Osteocyte (in vitro differentiated cells): ENCODE measurements at places on chromosomes 12 and 14. TPM values are rescaled to one million over a fixed set of nuclear protein-coding genes. Genes with fewer than 3 reads are reported as not detected.

GRCh38 chr12:21992823-21993222, 51.6 kb upstream of the ABCC9 start:
- H3K36me3 ChIP-seq, result no peaks in the 10 kb centered on the region
- peaks cover 9% of the 10 kb centered on the region for H3K27me3 ChIP-seq
- peaks cover under 1% of the 10 kb centered on the region for H3K4me1 ChIP-seq
- H3K4me3 ChIP-seq, result no peak overlapping the region
- no peak overlapping the region for H3K27ac ChIP-seq

Gene HOXC10
- not detected in 2 replicates for total RNA-seq

DNA sequence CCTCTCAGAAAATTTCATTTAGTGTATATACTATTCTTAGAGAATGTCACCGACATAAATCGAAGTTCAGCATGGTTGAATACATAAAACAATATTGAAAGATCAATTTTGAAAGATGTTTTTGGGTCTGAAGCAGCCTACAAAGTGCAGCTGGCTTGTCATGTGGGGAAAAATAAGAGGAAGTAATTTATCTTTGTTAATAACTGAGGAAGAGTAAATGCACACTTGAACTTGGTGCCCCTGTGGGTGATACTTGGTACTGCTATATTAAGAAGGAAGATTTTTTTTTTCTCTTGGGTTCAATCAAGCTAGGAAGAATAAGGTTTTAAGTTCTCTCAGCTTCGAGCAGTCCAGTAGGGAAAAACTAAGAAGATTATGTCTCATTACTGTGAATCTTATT, 661.3 kb downstream of the RPL10L start:
- H3K36me3 ChIP-seq, result no peaks in the 10 kb centered on the region
- H3K4me1 ChIP-seq, result no peaks in the 10 kb centered on the region
- no peaks in the 10 kb centered on the region for H3K27me3 ChIP-seq
- H3K27ac ChIP-seq, result no peak overlapping the region

- H3K27me3 ChIP-seq, result peaks cover 4% of the 10 kb centered on the region
- no peak overlapping the region for H3K4me3 ChIP-seq
- peaks cover 9% of the 10 kb centered on the region for H3K4me1 ChIP-seq
- H3K36me3 ChIP-seq, result no peaks in the 10 kb centered on the region
These were observed 32.3 kb upstream of the ESR2 start for GRCh38 chr14:64326502-64326901.

Gene ADAM21
- total RNA-seq, result 0.34 TPM in 1 of 2 replicates, not detected in the other

Gene LRTM2
- total RNA-seq, result not detected in 2 replicates

Gene SCYL2
- total RNA-seq, result 47.3 and 48.4 TPM in 2 replicates
